T follicular helper cell (primary cell): ENCODE measurements at places on chromosomes 4 and X.

DNA sequence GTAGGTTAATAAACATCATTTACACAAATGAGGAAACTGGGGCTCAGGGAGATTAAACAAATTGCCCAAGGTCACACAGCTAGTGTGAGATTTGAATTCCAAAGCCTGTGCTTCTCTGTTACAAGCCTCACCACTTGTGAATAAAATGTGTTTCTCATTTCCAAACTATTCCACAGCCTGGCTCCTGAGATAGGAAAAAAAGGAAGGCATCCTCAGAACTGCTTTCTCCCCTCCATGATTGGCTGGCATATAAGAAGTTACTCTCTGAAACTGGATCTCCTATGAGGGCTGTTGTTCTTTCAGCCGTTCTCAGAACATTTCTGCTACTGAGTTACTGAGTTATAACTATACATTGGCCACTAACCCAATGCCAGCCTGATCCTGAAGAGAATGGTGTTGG, 237.9 kb downstream of the MAML3 start:
- DNase-seq, result no peak

- no peak for DNase-seq
Measured at GRCh38 chr4:67558493-67558892, at the start of gene STAP1. STAP1 (plus strand) TSS chr4:67558727; CDS start chr4:67558810, 83 bp downstream.

DNA sequence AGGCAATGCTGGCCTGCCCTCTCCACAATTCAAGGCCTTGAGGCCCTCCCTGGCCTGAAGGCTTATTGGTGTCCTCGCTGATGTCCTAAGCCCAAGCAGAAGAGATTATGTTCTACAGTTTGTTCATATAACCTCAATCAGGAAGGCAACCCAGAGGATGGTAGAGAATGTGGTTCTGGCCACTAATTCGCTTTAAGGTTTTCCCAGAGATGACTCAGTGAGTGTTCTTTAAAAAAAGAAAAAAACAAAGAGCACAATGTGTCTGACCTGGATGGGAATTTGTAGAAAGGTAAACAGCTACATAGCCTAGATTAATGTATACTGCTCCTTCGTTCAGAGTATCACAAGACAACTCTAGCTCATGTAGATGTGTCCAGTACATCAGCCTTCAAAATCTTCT, 66.0 kb downstream of the MANBA start:
- no peak for DNase-seq

DNA sequence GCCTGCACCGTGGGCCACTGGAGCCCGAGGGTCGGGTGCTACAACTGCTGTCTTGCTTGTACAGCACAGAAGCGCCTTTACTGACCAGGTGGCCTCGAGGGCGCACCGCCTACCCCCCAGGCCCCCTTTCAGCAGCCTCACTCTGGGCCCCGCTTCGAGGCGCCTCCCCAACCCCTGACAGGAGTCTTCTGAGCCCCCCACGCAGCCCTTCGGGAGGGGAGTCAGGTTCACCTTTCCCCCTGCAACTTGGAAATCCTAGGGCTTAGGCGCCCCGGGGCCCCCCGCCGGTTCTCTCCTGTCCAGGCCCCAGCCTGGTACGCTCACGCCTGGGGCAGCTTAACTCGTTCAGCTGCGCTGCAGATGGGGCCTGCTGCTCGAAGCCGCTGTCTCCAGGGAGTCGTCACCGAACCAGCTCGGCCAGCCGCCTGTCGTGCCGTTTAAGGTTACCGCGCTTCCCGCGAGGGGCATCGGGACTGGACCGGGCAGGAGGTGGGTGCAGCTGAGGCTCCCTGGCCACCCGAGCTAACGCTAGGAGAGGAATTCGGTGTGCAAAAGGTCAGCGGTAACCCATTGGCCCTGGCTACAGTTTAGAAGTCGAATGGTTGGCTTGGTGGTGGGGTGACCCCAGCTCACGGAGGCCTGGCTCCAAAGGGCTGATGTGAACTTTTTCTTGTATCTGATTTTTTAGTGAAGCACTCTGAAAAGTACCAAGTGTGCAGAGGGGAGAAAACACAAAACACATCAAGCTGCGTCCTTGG, 58.9 kb upstream of the BCOR start:
- DNase-seq, result no peak

GRCh38 chr4:71241501-71242288, 97.1 kb upstream of the SLC4A4 start:
- DNase-seq, result no peak

DNA sequence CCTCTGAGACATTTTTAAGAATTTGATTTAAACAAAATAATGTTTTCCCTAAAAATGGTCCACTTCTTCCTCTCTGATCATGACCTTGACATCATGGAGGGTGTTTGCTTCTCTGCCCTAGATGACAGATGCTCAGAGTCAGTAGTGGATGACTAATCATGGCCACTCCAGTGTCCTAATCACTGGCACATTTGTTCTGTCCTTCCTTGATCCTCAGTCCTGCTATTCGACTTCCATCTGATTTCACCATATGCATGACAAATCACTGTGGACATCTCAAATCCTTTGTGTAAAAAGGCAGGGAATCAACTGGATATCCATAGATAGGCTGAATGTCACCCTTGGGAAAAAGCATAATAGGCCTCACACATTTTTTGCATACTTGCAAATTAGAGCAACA, 9.0 kb downstream of the CRMP1 start:
- no peak for DNase-seq

DNA sequence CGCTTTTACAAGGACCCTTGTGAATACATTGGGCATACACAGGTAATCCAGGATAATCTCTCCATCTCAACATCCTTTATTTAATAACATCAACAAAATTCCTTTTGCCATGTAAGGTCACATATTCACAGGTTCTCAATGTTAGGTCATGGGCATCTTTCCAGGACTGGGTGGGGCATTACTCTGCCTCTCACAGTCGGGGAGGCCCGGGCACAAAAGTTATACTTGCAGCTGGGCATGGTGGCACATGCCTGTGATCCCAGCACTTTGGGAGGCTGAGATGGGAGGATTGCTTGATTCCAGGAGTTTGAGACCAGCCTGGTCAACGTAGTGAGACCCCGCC, 93.7 kb upstream of the AP1S2 start:
- no peak for DNase-seq
